ENCODE measurements at places on chromosomes 12 and 14.

GRCh38 chr12:124364543-124364942 lies 69.7 kb downstream of the RFLNA start:
- no peak for DNase-seq

DNA sequence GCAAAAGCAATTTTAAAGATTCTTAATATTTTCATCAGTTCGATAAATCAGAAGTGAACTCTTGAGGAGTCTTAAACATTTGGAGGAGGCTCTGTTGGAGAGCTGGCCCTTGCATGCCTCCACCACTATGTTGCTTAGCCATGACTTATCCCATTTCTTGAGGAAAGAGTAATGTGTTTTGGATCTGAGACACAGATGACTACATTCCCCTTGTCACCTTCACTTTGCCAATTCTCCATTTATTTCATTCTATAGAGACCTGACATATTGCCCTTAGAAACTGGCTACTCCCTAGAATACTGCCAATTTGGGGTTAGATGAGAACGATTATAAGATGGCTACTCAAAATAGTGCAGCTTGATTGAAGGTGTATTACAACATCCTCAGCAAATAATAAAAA lies 157.4 kb upstream of the TMEM260 start:
- no peak for DNase-seq

DNA sequence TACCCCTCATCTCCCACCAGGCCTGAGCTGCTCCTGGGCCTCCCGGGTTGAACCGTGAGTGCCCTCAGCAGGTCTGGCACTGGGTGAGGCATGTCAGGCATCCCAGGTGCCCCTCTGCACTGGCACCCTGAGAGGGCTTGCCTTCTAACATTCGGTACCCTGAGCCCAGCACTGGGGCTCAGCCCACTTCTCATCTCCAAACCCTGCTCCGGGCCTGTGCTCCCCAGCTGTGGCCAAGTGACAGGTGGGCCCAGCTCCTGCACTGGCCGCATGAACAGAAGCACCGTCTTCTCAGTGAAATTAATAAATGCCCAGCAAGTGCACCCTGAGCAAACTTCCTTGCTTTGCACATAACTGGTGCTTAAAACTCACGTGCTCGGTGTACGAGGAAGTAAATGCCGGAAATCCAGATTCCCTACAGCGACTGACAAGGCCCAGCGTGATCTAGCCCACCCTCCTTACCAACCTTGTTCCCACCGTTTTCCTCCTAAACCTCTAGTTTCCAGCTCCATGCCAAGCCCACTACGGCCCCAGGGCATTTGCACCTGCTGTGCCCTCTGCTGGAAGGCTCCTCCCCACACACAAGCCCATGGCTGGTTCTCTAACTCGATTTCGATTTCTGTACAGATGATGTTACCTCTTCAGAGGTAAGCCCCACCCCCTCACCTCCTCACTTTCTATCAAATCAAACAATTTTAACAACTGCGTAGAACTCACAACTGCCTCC lies 115.2 kb upstream of the NCOR2 start:
- no peak for DNase-seq

GRCh38 chr12:103728323-103728722 lies 112.7 kb downstream of the NT5DC3 start:
- no peak for DNase-seq

- DNase-seq: no peak
Observed at GRCh38 chr12:69024907-69025306, 91.9 kb upstream of the CPM start.

DNA sequence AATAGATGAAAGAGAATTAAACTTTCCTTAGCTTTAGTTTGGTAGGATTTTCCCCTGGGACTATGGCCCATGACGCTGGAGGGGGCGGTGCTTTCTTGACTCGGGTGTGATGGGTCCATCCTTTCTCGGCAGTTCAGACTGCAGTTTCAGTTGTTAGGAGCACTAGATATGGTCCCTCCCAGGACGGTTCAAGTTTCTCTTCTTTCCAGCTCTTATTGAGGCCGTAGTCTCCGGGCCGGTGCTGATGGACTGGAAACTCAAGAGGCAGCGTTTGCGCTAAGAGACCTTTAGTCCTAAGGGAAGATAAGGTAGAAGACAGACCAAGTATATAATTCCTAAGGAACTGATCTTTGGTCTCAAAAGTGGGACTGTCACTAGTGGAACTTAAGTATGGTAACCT lies 111.2 kb downstream of the RIN3 start:
- DNase-seq: no peak

- DNase-seq: no peak
Observed at GRCh38 chr12:91422811-91423692, 240.4 kb upstream of the DCN start.

- no peak for DNase-seq
Observed at GRCh38 chr12:100610666-100611430, 37.4 kb downstream of the GAS2L3 start.

DNA sequence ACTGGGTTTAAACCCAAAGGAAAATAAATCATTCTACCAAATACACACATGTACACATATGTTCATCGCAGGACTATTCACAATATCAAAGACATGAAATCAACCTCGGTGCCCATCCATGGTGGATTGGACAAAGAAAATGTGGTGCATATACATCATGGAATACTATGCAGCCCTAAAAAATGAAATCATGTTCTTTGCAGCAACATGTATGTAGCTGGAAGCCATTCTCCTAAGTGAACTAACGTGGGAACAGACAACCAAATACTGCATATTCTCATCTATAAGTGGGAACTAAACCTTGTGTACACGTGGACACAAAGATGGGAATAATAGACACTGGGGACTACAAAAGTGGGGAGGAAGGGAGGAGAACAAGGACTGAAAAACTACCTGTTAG lies 96.6 kb downstream of the LMNTD1 start:
- DNase-seq: no peak

DNA sequence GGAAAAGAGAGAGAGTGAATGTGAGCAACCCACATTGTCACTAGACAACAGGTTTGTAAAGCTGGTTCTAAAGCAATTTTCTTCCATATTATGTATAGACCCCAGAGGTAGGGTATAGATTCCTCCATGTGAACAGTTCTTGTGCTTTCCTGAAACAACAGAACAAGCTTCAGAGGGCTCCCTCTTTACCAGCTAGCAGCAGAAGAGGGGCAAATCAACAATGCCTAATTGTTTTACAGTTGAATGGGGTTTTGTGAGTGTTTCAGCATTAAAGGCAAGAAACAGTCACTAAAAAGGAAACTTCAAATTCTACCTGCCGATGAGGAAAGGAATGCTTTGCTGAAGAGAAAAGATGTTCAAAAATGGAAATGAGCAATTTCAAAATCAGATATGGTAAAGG lies 341.2 kb upstream of the KITLG start:
- DNase-seq: no peak

DNA sequence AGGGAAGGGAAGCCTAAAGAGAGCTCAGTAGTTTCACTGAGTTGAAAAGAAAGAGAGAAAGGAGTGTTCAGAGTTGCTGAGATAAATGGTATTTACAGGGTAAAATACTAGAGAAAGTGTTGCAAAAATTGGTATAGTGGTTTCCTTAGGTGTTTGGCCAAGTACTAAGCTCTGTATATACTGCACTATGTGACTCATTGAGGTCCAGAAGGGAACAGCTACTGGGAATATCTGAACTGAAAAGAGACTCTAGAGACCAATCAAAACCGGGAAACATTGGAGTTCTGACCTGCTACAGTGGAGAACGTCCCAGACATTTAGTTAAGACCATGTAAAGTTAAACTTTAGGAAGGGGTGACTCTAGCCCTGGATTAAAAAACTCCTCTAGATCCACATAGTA lies 42.7 kb upstream of the ALX1 start:
- DNase-seq: no peak

DNA sequence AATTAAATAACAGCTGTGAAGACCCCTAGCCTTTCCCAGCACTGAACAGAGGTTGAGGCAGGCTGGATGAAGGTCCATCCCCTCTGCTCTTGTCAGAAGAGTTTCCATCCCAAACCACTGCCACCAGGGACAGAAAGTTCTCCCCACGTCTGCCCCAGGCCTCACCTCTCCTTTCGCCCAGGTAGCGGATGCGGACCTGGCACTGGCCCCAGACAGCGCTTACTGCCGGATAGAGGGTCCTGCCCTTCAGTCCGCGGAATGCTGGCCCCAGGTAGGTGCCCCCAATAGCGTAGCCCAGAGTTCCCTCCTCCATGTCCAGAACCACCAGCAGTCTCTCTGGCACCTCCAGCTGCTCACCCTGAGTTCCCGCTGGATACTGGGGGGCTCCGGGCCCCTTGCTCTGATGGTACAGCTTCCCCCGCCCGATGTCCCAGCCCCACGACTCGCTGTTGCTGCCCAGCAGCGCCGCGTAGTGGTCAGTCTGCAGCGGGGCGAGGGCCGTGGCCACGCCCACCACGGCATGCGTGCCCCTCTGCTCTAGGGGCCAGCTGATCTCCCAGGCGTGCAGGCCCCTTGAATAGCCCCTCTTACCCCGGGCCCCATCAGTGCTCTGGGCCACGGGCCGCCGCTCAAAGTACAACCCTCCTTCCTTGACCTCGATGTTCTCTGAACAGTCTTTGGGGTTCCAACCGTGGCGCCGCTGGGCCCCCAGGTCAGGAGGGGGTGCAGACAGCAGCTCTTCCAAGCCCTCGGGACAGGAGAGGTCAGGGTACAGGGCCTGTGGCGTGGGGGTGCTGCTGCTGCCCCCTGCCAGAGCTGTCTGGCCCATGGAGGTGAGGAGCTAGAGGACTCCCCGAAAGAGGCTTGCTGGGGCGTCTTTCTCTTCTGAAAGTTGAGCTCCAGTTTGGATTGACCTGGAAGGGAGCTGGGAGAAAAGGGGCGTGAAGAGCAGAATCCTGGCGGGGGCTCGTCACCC lies 742 bp downstream of the SPSB2 start:
- DNase-seq: peak; percentile 50

- DNase-seq: no peak
Observed at GRCh38 chr14:70881549-70882177, 25.6 kb upstream of the PCNX1 start.
